A673 (cell line): ENCODE measurements at places on chromosomes 4 and X.

GRCh38 chrX:2712890-2713840, 22.1 kb downstream of the CD99 start:
- no peak for DNase-seq

GRCh38 chr4:40280586-40280985, 54.5 kb upstream of the CHRNA9 start:
- DNase-seq, result no peak

- no peak for DNase-seq
Observed at GRCh38 chr4:84500386-84501201, 1.5 kb upstream of the NKX6-1 start.

DNA sequence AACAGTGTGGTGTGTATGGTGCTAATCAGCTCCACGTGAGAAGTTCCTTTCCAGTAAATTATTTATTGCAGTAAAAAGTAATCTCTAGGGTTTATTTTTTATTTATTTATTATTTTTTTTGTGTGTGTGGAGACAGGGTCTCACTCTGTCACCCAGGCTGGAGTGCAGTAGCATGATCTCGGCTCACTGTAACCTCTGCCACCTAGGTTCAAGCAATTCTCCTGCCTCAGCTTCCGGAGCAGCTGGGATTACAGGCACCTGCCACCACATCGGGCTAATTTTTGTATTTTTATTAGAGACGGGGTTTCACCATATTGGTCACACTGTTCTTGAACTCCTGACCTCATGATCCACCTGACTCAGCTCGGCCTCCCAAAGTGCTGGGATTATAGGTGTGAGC, 606.9 kb downstream of the PCDH7 start:
- DNase-seq, result no peak

DNA sequence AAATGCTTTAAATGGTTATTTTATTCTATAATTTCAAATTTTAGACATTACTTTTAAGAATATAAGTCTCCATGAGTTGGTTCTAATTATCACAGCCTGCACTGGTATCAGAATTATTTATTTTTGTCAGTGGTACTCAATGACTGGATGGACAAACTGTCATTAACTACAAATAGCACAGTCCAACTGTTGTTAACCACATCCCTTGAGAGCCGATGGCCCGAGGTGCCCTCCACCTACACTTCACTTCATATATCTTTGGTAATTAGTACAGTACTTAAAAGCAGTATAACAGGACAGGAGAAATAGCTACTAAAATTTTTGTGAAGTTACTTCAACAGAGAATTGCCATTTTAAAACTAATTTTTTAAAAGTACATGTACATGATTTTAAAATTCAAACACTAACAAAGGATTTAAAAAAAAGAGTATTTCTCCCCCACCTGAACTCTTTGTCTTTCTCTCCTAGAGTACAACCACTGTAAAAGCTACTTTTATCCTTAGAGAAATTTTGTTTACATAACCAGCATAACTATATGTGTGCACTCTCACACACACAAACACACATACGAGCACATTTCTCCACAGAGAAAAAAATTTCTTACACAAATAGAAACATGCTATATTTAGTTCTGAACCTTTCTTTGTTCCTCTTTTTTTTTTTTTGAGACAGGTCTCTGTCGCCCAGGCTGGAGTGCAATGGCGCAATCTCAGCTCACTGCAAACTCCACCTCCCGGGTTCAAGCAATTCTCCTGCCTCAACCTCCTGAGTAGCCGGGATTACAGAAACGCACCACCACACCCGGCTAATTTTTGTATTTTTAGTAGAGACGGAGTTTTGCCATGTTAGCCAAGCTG, 6.5 kb downstream of the TIFA start:
- no peak for DNase-seq

GRCh38 chr4:153419673-153420278, 46.4 kb upstream of the TMEM131L start:
- DNase-seq, result no peak

- no peak for DNase-seq
Observed at GRCh38 chr4:99828477-99828876, 11.8 kb downstream of the DAPP1 start.

GRCh38 chrX:78517124-78517523, 142.0 kb downstream of the RTL3 start:
- no peak for DNase-seq

GRCh38 chr4:2939383-2940243, 23.6 kb downstream of the NOP14 start:
- no peak for DNase-seq

- DNase-seq, result peak; percentile 14
Observed at GRCh38 chr4:149113804-149114430, 671.7 kb upstream of the NR3C2 start.

DNA sequence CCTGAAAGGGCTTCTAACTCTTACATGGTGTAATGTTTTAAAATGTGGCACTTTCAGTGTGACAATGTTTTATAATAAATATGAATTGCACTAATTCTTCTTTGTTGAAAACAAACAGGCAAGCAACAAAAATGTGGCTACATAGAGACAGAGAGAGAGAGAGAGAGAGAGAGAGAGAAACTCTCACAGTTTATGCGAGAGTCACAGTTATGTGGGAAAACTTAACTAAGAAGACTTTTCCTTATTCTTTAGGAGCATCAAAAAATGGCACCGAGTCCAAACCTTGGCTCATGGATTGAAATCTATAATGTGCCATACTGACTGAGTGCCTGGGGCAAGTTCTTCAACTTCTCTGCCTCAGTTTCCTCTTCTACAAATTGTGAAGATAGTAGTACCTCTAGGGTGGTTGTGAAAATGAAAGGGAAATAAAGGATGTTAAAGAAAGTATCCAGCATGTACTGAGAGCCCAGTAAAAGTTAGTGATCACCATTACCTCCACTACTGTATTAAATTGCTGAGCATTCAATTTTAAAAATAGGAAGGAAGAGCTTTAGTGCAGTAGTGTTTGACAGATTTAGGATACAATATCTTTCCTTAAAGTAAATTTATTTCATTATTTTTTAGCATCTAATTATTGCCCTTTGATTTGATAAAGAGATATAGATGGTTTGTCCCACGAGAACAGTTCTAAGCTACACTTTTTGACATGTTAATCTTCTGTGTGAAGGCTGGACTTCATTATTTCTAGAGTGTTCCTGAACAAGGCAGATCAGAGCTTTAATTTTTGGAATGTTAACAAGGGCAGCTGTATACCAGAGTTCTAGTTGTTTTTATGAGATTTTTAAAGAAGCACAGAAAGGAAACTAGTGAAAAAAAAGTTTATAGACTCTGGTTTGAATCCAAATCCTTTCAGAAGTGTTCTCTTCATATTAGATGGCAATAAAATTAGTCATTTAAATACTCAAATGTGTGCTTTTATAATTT, 187.5 kb upstream of the ANK2 start:
- DNase-seq, result no peak
